ENCODE measurements at places on chromosomes 16 and 17.

DNA sequence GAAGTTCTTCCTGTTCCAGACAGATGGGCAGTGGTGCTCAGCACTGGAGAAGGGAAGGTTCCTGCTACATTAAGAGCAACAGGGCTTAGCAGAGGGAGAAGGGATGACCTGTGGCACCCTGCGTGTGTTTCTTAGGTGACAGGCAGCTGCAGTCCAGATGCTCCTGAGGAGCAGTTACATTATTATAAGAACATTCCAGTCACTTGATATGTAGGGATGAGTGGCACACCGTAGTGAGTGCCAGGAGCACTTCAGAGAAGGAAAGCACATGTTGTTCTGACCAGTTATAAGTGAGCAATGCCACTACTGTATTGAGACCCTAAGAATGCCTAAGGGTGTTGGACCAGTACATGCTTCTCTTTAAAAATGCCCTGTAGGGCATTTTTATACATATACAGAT, 39.9 kb upstream of the MRC2 start:
- no peak for DNase-seq

GRCh38 chr16:23362460-23363317, 60.6 kb downstream of the SCNN1B start:
- no peak for DNase-seq

GRCh38 chr17:76435751-76436150, 17.2 kb downstream of the UBE2O start:
- no peak for DNase-seq

- DNase-seq, result no peak
Observed at GRCh38 chr17:34725725-34726124, 146.3 kb downstream of the TMEM132E start.

All from NK-92 treated with Interleukin-12 subunit alpha and Interleukin-12 subunit beta, amount 100 ng/mL, for 24 hours (cell line).